ENCODE measurements at places on chromosomes 7 and 10. TPM values are rescaled to one million over a fixed set of nuclear protein-coding genes. Genes with fewer than 3 reads are reported as not detected.

The HOXA5 gene
- not detected for total RNA-seq

The EN2 gene
- total RNA-seq: under 0.01 TPM

The WASL gene
- total RNA-seq: 4.1 TPM

The LRCH4 gene
- 2.2 TPM for total RNA-seq

The HOXA9 gene
- total RNA-seq: not detected

The EDRF1 gene
- 14.5 TPM for total RNA-seq

The BAIAP2L1 gene
- 0.82 TPM for total RNA-seq

The CNPY1 gene
- total RNA-seq: not detected

The TMEM229A gene
- 0.23 TPM for total RNA-seq

The CCDC136 gene
- 4.4 TPM for total RNA-seq

The ACTA2 gene
- 480 TPM for total RNA-seq

The BAZ1B gene
- 37.2 TPM for total RNA-seq

The FLNC gene
- 153 TPM for total RNA-seq

The SLC16A9 gene
- total RNA-seq: 0.23 TPM

The FGL2 gene
- 9.8 TPM for total RNA-seq

The RADIL gene
- 0.38 TPM for total RNA-seq

The GIMAP8 gene
- 0.12 TPM for total RNA-seq

The CALHM1 gene
- not detected for total RNA-seq

The PALD1 gene
- 1.1 TPM for total RNA-seq

The PRSS37 gene
- not detected for total RNA-seq

Data from smooth muscle cell of the coronary artery (primary cell).